ENCODE measurements at places on chromosomes 3 and 15.

- DNase-seq = no peak
These were observed 13.3 kb downstream of the SH2D7 start for GRCh38 chr15:78105476-78106241.

- no peak for DNase-seq
These were observed 59.8 kb upstream of the NR2F2 start for GRCh38 chr15:96270581-96271172.

DNA sequence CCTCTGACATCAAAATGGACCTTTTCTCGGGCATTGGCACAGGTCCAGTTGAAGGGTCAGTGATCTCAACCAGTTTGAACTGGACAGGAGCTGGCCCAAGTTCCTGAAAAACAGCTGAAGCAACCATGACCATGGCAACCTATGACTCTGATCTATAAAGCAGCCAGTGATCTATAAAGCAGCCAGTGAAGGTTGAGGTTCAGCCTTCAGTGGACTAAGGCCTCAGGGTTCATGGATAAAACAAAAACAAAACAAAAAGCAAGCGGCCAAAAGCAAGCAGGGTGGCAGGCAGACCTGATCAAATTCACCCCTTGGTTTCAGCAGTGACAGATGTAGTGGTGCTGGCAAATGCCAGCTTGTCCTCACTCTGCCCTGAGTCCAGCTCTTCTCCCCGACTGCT is 10.0 kb upstream of the CHRNB4 start:
- no peak for DNase-seq

DNA sequence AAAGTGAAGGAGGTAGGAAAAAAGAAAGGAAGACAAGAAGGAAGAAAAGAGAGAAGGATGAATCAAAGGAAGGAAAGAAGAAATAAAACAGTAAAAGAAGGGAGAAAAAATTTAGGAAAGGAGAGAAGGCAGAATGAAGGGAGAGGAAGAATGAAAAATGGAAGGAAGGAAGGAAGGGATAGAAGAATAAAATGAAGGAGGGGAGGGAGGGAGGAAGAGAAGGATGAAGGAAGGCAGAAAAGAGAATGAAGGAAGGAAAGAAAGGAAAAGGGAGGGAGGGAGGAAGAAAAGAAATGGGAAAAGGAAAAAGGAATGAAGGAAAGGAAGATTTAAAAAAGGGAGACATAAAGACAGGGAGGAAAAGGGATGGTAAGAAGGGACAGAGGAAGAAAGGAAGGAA is 393.7 kb upstream of the GRM7 start:
- DNase-seq = no peak

- DNase-seq = no peak
These were observed 61.5 kb upstream of the MEF2A start for GRCh38 chr15:99504071-99504822.

DNA sequence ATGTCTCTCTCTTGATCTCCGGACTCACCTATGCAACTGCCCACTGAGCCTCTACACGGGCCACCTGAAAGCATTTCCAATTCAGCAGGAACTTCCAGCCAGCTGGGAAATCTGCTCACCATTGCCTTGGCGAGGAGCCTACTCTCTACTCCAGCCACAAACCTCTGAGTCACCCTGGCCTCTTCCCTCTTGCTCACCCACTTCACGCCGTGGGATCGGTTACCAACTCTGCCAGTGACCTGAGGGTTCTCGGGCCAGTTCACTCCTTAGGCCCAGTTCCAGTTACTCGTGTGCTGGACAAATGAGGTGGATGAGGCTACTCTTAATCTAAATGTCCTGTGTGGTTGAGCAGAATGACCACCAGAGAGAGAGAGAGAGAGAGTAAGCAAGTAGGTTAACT is 70.1 kb downstream of the CEMIP start:
- no peak for DNase-seq

DNA sequence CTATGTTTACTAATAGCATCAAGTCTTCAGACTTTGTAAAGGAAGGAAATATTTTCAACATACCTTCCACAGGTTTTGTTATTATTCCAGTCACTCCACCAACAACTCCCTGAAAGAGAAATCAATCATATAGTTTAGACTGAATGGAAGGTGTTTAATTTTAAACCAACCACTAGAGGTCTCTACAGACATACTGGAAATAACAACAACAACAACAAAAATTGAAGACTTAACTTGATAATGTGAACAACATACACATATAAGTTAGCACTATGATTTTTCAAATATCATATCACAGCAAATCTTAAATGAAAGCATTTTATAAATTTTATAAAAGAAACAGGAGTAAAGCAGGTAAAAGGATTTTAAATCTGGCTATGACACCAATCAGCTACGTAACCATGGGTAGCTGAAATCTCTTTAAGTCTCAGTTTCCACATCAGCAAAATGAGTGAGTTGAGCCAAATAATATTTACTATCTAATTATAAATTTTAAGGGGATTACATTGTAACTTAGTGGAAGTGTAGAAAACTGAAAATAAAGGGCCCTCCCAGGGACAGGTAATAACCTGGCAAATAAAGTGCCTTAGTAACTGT is 188.2 kb downstream of the VPS13C start:
- DNase-seq = no peak

DNA sequence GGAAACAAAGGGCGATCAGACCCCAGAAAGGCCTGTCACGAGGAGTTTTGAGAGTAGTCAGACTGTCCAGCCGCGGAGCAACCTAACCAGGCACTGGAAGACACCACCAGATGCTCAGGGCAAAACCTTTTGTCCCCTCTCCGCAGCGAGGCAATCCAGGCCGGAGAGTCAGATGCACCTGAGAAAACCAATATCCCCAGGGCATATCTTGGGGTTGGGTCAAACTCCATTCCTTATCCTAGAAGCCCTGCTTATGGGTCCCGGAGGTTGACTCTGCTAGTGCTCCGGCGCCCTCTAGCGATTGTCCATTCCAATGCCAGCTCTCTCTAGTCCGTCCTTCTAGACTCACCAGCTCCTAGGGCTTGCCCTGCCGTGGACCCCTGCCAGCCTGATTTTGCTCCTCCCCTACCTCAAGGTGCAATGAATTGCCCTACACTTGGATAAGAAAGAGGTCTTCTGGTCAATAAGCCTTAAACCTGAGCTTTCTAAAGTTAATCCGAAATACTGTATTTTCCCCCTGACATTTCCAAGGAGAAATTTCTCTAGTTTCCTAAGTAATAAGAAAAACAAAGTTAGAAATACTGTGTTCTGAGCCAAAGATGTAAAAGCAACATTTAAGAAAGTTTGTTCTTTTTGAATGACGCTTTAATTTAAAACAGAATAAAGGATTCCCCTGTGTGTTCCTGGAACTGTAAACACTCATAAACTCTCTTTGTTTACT is 5.5 kb downstream of the CPNE4 start:
- no peak for DNase-seq

DNA sequence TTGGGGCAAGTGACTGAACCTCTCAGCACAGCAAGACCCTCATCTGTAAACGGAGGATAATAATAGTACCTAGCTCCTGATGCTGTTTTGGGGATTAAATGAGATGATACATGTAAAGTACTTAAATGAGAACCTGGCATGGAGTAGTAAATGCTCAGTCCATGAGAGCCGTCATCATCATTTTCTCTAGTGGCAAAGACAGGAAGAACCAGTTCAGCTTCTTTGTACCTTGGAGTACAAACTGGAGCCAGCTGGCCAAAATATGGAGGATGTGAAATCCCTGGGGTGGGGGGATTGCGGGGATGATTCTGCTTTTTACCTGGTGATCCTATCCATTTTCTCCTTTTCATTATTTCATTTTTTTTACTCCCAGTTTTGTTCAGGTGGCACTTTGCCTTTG is 204.2 kb upstream of the LRRN1 start:
- DNase-seq = no peak

GRCh38 chr3:123634149-123635051 is 49.5 kb upstream of the HACD2 start:
- no peak for DNase-seq

- no peak for DNase-seq
These were observed 30.4 kb upstream of the SEC61A1 start for GRCh38 chr3:128021768-128022372.

GRCh38 chr15:67607329-67607728 is 64.8 kb downstream of the MAP2K5 start:
- DNase-seq = no peak

GRCh38 chr3:142215106-142215505 is 10.3 kb downstream of the GK5 start:
- no peak for DNase-seq

All from natural killer cell treated with Interleukin-12 subunit alpha and Interleukin-12 subunit beta and Interleukin-15 and Interleukin-18, amount 100 ng/mL, for 72 hours (primary cell).